Muscle of leg (tissue), 16 donors: ENCODE measurements at places on chromosomes 12 and 14.
A peak's percentile ranks its signal among the peaks of the same experiment; 100 is the strongest.

GRCh38 chr14:102928412-102929240 is 6.2 kb downstream of the AMN start:
- peak; percentile 67 for DNase-seq

- DNase-seq: peak; percentile 94
Observed at GRCh38 chr14:28596391-28596790, 170.2 kb upstream of the FOXG1 start.

GRCh38 chr14:64089920-64090319 is 204.3 kb downstream of the ESR2 start:
- no peak for DNase-seq

DNA sequence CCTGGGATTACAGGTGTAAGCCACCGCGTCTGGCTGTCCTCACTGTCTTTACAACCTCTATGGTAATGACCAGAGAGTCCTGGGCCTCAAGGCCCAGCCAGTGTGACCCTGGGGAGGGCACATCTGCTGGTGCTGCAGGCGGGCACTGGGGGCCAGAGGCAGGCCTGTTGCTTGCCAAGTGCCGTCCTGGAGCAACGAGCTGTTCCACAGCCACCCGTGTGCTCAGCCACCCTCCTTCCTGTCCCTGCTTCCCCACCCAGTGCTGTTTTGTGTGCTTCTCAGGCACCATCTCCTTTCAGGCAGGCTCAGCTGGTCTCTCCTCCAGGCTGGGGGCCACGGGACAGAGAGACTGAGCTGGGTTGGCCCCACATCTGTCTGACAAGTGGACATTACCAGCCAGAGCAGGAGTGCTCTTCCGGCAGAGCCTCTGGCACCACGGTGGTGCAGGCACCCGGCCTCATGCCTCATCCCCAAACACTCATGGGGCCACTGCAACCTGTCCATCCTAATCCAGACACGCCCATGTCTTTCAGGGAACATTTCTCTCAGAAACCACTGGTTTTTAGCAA is 9.0 kb downstream of the SLC25A47 start:
- DNase-seq: no peak

DNA sequence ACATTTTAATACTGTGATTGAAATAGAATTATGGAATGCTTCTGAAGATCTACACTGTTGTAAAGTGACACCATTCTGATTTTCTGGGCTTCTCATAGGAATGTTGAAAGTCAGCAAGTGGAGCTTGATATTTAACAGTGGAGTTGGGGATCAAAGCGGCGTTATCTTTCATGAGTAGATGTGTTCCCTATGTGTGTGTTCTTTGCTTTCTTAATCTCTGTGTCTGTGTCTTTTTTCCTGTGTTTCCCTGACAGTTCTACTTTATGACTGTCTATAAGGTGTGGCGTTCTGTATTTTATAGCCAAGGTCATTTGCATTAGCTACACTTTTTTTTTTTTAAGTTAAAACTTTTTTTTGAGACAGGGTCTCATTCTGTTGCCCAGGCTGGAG is 24.7 kb downstream of the SYNE2 start:
- no peak for DNase-seq

DNA sequence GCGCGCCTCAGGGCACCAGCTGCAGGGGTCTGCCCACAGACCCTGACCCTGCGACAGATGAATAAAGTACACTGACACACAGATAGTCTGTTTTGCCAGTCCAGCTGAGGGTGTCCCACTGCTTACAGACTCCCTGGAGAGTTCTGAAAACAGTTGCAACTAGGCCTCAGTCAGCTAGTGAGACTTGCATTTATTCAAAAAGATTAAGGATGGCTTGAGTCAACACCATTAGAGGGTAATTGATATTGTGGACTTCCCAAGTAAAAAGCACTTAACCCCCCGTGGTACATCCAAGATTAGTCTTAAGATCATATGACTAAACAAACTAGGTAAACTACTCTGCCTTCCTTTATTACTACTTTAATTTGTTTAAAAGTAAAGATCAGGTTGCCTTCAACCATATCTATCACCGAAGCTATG is 11.1 kb upstream of the PSEN1 start:
- DNase-seq: no peak

GRCh38 chr12:40854604-40855003 is 162.4 kb downstream of the CNTN1 start:
- no peak for DNase-seq

- no peak for DNase-seq
Observed at GRCh38 chr12:44774815-44775411, 101.2 kb downstream of the NELL2 start.

DNA sequence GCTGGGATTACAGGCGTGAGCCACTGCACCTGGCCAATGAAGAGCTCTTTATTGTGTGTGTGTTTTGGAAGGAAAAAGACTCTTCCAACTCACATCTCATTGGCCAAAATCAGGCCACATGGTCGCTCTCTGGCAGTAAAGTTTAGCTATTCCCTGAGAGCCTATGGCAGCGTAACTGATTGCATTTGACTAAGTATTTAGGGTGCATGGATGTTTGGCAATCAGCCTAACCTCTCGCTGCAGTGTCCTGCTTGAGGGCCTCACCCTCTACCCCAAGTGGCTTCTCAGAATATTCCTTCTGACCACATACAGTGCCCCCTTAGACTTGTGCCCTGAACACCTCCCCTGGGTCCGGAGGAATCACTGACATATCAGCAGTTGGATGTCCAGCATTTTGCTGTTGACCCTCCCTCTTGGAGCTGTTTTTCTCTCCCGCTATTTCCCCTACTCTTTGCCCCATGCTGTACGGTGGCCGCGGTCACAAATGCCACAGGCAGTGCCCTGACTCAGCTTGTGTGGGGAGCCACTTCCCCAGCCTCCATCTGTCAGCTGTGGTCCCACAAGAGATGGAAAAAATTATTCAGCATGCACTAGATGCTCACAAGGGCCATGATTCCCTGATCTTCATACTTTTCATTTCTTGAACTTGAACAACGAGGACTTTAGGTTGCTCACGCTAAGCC is 9.5 kb downstream of the PHETA1 start:
- DNase-seq: peak; percentile 67

DNA sequence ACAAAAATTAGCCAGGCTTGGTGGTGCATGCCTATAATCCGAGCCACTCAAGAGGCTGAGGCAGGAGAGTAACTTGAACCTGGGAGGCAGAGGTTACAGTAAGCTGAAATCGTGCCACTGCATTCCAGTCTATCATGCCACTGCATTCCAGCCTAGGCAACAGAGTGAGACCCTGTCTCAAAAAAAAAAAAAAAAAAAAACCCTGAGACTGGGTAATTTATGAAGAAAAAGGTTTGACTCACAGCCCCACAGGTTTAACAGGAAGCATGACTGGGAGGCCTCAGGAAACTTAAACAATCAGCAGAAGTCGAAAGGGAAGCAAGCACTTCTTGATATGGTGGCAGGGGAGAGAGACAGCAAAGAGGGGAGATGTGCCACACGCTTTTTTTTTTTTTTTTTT is 123.2 kb downstream of the GXYLT1 start:
- DNase-seq: peak; percentile 25

- peak; percentile 69 for DNase-seq
Observed at GRCh38 chr12:106919910-106920544, 35.7 kb upstream of the TMEM263 start.

- no peak for DNase-seq
Observed at GRCh38 chr12:84624601-84625000, 288.0 kb downstream of the SLC6A15 start.
